ENCODE measurements at places on chromosomes 5 and 9.

GRCh38 chr5:74517700-74518099 is 122.8 kb downstream of the ENC1 start:
- DNase-seq = no peak

- no peak for DNase-seq
These were observed 67.3 kb downstream of the SNX30 start for GRCh38 chr9:112817860-112818203.

- peak; percentile 49 for DNase-seq
These were observed 671.1 kb downstream of the TAF11L14 start for GRCh38 chr5:18305288-18305924.

DNA sequence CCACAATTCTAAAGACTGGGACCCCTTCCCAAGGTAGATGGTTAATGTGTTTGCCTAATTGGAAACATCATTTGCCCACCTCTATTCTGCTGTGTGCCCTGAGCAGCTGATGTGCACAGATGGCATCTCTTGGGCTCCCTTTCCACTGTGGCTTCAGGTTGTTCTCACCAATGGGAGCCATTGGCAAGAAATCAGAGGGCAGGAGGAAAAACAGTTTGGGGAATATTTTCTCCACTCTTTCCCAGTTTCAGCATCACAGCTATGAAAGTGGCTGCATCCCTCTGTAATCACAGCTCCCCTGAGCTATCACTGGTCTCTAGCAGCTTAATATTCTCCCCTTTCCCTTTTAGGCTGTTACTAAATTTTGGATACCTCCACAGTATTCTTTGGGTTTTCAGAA is 911.6 kb upstream of the SEMA6A start:
- DNase-seq = no peak

GRCh38 chr5:135543001-135543484 is 7.3 kb upstream of the NEUROG1 start:
- DNase-seq = no peak

DNA sequence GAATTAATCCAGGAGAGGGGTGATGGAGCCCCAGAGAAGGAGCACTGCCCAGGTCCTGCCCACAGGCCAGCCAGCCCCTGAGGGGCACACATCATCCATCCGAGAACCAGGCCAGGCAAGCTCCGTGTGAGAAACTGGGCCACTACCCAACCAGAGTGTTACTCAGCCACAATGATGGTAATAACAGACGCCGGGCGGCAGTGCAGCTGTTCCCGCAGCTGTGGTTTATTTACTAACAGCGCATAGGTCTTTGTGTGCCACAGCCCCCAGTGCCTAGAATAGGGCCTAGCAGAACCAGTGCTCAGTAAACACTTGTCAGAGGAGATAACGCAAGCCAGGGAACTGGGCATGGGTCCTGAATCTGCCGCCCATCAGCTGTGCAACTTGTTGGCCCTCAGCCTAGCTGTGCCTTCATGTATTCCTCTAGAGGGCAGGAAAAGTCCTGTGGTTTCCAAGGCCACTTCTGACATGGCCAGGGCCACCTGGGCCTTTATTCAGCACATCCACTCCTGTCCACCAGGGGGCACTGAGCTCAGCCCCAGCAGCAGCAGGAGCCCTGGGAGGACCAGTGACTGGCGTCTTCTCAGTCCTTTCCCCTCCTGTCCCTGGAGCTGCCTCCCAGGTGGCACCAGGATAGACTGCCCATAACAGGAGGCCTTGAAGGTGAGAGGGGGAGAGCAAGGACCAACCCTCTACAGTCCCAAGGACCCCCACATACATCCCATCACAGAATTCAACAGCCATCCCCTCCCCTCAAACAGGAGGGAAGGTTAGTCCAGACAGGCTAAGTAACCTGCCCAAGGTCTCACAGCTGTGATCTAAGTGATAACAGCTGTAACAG is 2.1 kb downstream of the MXD3 start:
- DNase-seq = peak; percentile 66

DNA sequence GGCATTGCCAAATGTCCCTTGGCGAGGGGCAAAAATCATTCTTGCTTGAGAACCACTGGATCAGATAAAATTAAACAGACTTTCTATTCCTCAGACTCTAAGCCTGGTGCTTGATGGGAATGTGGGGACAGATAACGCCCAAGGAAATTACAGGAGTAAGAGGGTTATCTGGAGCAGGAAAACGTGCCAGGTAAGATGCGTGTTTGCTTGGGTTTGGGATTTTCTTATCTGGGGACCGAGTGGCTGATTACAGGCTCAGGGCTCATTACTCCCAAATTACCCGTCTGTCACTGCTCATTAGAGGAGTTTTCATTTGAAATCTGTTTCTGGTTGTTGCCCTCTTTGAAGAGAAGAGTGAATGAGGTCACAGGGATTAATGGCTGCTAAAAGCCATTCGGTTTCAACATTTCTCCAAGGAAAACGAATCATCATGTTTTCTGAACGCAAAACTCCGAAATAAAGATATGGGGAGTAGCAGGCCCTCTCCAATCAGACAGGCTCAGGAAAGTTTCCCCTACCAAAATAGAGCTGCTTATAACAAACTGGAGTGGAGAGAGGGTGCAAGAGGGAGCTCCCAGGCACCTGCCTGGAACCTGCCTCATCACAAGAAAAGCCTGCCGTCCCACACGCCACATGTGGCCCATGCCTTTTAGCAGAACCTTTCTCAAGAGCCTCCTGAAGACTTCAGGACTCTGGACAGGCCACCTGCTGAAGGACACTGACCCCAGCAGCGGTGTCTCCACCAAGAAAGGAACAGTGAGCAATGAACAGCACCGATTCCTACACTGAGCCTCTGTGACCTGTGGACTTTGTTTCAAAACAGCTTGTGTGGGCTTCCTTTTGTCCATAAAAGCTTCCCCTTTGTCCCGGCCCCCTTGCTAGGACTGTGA is 136.4 kb downstream of the ICE1 start:
- DNase-seq = no peak

DNA sequence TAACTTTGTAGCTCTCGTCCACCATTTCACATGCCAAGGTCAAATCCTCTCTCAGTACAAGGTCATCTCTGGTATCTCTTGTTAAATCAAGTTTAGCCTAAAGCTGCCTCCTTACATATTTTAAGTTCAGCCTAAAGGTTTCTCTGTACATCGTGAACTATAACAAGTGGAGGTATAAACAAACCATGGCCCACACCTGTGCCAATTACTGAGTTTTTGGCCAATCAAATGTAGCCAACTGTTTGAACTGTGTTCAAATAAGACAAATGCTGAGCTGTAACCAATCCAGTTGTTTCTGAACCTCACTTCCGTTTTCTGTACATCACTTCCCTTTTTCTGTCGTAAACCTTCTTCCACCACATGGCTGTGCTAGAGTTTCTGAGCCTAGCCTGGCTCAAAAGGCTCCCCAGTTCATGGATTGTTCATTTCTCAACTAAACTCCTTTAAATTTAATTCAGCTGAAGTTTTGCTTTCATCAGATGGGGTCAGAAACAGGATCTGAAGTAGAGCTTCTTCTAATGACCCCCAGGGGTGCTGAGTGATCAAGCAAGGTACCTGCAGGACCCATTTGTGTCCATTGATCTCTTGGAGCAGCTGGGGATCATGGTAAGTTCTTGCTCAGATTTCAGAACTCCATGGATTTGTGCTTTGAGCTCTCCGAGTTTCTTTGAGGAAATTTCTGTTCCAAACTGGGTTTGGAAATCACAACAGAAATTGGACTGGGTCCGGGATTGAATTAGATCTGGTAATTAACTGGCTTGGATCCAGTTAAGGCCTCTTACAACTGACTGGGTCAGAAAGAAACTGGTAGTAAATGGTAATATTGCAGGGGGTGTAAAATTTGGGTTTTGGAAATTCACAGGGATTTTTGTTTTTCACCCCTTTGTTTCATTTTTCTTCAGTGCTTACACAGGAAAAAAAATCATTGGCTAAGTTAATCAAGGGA is 11.0 kb upstream of the NANS start:
- DNase-seq = no peak

- DNase-seq = peak; percentile 92
These were observed 12.7 kb downstream of the CSF2 start for GRCh38 chr5:132086277-132086794.

DNA sequence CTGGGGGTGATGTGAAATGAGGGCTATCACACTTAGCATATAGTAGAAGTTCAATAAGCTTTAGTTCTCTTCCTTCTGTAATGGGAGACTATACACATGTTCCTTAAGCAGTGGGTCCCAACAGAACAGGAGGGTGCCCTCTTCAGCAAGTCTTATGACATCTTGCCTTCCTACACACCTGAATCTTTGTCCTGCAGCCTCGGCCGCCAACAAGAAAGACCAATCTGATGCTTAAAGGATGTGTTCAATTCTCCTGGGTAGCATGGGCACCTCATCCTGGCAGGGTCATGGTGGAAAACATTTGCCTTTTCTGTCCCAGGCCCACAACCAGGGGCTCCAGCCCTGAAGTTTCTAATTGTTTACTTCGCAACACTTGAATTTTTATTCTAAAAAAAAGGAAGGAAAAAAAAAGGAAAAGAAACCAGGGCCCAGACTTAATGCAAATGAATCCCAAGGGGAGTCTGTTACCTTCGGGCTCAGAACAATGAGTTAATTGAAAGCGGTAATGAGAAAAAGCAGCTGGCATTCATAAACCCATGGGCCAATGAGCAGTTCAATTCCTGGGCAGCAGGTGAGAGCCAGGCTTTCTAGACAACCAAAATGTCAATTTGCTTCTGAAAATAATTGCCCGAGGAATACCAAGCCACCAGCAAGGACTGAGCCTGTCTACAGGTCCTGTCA is 26.2 kb upstream of the SMAD5 start:
- DNase-seq = no peak

- DNase-seq = peak; percentile 24
These were observed 151.8 kb upstream of the MSX2 start for GRCh38 chr5:174572591-174572990.

DNA sequence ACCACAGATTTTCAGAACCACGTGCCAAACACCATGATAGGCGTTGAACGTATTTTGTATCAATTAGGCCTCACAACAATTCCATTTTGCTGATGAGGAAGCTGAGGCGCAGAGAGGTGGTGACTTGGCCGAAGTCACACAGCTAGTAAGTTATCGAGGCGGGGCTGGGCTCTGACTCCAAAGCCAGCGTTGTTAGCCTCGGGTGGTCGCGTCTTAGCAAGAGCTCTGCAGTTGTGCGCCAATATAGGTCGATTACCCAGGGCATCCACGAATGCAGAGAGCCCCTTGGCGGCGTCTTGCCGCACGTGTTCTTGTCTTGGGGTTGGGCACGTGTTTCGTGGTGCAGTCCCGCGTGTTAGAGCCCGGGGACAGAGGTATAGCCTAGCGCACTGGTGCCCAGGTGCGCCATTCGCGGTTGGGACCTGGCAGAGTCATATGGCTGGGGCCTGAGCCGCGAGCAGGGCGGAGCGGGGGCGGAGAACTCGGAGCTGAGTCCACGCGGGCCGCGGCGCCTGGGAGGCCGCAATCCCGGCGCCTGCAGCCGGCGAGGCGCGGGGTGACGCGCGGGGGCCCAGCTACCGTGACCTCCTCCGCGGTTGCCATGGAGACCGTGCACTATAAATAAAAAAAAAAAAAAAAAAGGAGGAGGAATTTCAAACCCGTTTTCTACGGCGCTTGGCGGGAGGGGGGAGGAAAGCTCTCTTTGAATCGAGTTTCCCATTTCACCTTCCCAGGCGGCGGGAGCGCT is 62.3 kb downstream of the CXXC5 start:
- peak; percentile 59 for DNase-seq

DNA sequence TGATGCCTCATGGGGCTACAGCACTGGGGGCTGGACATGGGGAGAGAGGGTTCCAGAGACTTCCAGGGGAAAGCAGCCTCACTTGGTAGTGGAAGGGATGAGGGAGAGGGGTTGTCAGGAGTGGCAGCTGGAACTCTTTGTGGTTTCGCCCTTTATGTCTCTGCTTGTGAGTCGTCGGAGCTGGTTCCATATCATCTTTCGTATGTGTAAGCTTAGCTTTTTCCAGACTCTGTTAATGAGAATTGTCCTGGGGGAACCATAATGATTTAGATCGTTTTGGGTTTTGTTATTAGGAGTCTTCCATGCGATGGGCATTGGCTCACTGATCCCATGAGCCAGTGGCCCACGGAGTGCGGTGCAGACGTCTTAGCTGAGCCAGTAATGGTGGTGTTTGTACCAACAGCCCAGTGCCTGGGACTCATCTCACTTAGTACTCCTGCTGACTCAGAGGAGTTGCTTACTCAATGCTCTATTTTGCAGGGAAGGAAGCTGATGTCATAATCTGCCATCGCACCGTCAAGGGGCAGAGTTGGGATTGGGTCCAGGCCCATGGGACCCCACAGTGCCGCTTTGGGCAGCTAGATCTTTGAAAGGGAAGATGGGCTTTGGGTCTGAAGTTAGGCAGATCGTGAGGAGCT is 48.5 kb downstream of the NEK6 start:
- peak; percentile 73 for DNase-seq

DNA sequence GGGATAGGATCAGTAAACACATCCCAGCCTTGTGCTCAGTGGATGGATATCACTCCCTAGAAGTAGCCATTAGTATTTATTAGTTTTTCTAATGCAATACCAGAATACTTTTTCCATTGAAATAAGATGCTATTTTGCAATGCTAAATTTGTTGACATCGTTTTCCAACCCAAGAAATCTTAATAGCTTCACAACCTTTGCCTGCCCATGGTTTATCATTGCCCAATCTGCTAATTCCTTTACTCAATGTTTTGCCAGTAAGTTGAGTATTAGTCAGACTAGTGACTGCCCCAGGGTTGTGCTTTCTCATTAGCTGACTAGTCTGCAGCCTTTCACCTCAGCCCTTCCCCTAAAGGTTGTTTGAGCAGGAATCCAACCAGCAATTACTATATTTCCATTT is 62.9 kb downstream of the NREP start:
- DNase-seq = no peak

DNA sequence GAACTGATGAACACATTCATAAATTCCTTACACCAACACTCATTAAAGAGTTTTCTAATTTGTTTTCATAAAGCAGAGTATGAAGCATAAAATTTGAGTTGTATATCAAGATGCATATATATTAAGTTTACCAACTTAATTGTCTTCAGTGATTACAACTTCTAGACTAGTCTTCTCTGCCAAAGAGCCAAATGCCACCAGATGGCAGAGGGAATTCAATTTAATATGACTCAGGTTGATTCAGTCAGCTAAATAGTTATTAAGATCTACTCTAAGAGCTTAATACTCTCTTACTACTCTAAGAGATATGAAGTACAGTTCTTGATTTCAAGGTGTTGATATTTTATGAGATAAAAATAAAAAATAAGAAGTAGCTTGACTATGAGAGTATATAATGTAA is 53.4 kb downstream of the CDH10 start:
- DNase-seq = no peak

- no peak for DNase-seq
These were observed 360.6 kb upstream of the GRAMD2B start for GRCh38 chr5:126062398-126063221.

GRCh38 chr5:139954022-139954421 is 89.1 kb downstream of the NRG2 start:
- no peak for DNase-seq

GRCh38 chr5:127306647-127307046 is 16.1 kb downstream of the MEGF10 start:
- DNase-seq = no peak

- no peak for DNase-seq
These were observed 21.0 kb upstream of the RHOBTB3 start for GRCh38 chr5:95709967-95710650.

GRCh38 chr5:61051267-61051666 is 106.3 kb downstream of the NDUFAF2 start:
- DNase-seq = peak; percentile 17

- no peak for DNase-seq
These were observed 100.7 kb downstream of the PAM start for GRCh38 chr5:102855681-102856388.

- DNase-seq = no peak
These were observed 13.4 kb upstream of the ACSL6 start for GRCh38 chr5:132024789-132025402.

Data from urothelium cell line (cell line).